ENCODE measurements at places on chromosomes 2 and 18. TPM values are rescaled to one million over a fixed set of nuclear protein-coding genes. Genes with fewer than 3 reads are reported as not detected.

GRCh38 chr2:144343145-144343544 lies 176.8 kb downstream of the ZEB2 start:
- no peak for DNase-seq
- no peaks in the 10 kb centered on the region for H3K4me1 ChIP-seq
- H3K27me3 ChIP-seq = no peaks in the 10 kb centered on the region
- H3K36me3 ChIP-seq = no peaks in the 10 kb centered on the region
- H3K27ac ChIP-seq = no peak overlapping the region
- no peak overlapping the region for H3K4me3 ChIP-seq

GRCh38 chr2:142031656-142032055 lies 99.2 kb downstream of the LRP1B start:
- DNase-seq = no peak
- H3K27me3 ChIP-seq = no peaks in the 10 kb centered on the region
- no peaks in the 10 kb centered on the region for H3K36me3 ChIP-seq
- H3K4me3 ChIP-seq = no peak overlapping the region
- no peaks in the 10 kb centered on the region for H3K4me1 ChIP-seq
- H3K27ac ChIP-seq = no peak overlapping the region

- no peak overlapping the region for H3K27ac ChIP-seq
- no peaks in the 10 kb centered on the region for H3K27me3 ChIP-seq
- no peak overlapping the region for H3K4me3 ChIP-seq
These were observed 120.7 kb upstream of the AGAP1 start for GRCh38 chr2:235373171-235373570.

DNA sequence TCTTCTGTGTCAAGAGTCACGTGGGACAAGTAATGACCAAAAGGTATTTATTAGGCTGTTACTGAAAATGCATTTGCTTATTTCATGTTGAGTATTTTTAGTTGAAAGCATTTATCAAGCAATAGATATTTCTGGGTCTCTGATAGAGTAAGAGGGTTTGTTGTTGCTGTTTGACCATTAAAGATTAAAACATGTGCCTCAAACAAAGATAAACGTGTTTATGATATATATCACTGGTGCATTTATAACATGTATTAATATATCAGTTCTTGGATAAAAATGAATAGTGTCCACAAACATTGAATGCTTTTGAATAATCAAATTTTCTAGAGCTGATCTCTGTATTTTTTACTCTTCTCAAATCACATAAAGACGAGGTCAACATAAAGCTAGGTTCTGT lies 467.7 kb downstream of the THSD7B start:
- no peak overlapping the region for H3K27ac ChIP-seq
- no peaks in the 10 kb centered on the region for H3K27me3 ChIP-seq
- no peaks in the 10 kb centered on the region for H3K36me3 ChIP-seq
- no peak for DNase-seq

DNA sequence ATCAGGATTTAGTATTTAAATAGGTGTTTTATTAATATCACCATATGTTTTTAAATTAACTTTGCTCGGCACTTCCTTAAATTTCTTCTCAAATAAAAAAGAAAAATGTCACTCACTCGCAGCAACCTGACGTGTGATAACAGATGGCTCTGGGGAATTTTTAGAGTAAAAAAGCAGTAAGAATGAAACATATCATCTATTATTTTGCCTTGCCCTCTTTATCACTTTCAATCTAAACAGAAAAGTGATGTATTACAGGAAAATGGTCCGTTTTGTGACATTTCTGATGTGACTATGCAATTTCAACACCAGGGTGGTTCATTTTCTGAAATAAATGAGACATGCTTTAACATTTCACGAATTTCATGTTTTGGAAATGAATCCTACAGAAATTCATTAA lies 1368.0 kb upstream of the LRRTM1 start:
- H3K27me3 ChIP-seq = no peaks in the 10 kb centered on the region
- no peak overlapping the region for H3K27ac ChIP-seq
- no peak overlapping the region for H3K4me3 ChIP-seq
- DNase-seq = no peak

GRCh38 chr2:172914341-172915008 lies 161.2 kb upstream of the MAP3K20 start:
- H3K4me1 ChIP-seq = no peaks in the 10 kb centered on the region
- H3K4me3 ChIP-seq = no peak overlapping the region
- H3K27me3 ChIP-seq = no peaks in the 10 kb centered on the region
- H3K27ac ChIP-seq = no peak overlapping the region
- DNase-seq = no peak

GRCh38 chr2:42458396-42458795 lies 35.4 kb downstream of the KCNG3 start:
- H3K36me3 ChIP-seq = no peaks in the 10 kb centered on the region
- H3K27me3 ChIP-seq = no peaks in the 10 kb centered on the region
- no peak overlapping the region for H3K27ac ChIP-seq
- H3K4me3 ChIP-seq = no peak overlapping the region
- H3K4me1 ChIP-seq = no peaks in the 10 kb centered on the region

GRCh38 chr2:161063946-161064306 lies 96.3 kb upstream of the TANK start:
- no peaks in the 10 kb centered on the region for H3K27me3 ChIP-seq
- no peak overlapping the region for H3K4me3 ChIP-seq
- no peaks in the 10 kb centered on the region for H3K36me3 ChIP-seq
- no peak overlapping the region for H3K27ac ChIP-seq

- DNase-seq = no peak
- peak overlapping the region; percentile 92 for H3K27ac ChIP-seq
- H3K4me3 ChIP-seq = no peak overlapping the region
These were observed 42.6 kb downstream of the HDAC4 start for GRCh38 chr2:239358062-239358754.

DNA sequence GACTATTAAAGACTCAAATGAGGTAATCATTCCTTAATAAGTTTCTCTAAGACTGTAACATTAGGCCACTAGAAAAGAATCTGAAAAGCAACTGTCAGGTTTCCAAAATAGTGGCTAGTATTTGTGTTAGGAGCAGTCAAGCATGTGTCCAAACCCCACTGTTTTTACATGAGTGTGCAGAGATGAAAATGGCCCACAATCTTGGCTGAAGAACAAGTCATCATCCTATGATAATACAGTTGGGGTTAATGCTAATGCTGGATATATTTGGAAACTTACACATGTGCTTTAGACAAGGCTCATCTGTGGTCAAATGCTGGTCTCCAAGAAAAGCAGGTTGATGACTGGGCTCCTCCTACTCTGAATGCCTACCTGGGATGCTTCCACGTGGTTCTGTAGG lies 73.6 kb downstream of the MAIP1 start:
- DNase-seq = no peak
- H3K27ac ChIP-seq = no peak overlapping the region
- H3K4me3 ChIP-seq = no peak overlapping the region
- peaks cover 4% of the 10 kb centered on the region for H3K4me1 ChIP-seq

DNA sequence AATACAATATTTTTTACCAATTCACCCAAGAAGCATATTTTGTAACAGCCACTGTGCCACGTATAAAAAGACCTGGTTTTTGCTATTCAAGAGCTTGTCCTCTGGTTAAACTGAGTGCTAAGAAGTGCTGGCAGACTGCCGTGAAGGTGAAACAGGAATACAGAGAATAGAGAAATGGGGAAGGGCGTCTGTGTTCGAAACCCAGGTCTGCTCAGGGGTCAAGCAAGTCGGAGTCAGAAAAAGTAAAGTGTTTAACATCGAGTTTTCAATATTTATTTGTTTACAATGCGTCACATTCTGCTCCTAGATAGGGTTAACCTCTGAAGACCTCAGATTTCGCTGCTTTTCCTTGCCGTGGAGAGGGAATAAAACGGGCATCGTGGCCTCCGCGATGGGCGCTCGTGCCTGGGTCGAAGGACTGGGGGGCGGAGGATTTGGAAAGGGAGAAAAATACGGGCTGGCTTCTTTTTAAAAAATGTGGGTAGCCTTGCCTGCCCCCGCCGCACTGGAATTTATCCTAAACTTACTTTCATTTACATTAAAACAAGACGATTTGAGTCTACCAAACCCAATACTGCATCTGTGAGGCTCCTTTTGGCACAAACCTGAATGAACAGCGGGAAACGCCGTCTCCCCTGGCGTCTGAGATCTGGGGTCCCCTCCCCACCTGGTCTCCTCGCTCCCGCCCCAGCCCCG lies 1.1 kb upstream of the SNTG2 start:
- DNase-seq = no peak
- peak overlapping the region; percentile 48 for H3K4me3 ChIP-seq
- no peaks in the 10 kb centered on the region for H3K36me3 ChIP-seq
- H3K27ac ChIP-seq = no peak overlapping the region

- H3K4me1 ChIP-seq = no peaks in the 10 kb centered on the region
- H3K36me3 ChIP-seq = peaks cover 58% of the 10 kb centered on the region
- H3K27ac ChIP-seq = no peak overlapping the region
- no peak for DNase-seq
- no peaks in the 10 kb centered on the region for H3K27me3 ChIP-seq
- no peak overlapping the region for H3K4me3 ChIP-seq
These were observed 70.2 kb upstream of the EMILIN2 start for GRCh38 chr18:2776601-2777000.

- H3K27ac ChIP-seq = peak overlapping the region; percentile 91
- H3K4me3 ChIP-seq = no peak overlapping the region
- DNase-seq = no peak
- no peaks in the 10 kb centered on the region for H3K36me3 ChIP-seq
- peaks cover 18% of the 10 kb centered on the region for H3K4me1 ChIP-seq
These were observed 55.7 kb upstream of the CTAGE1 start for GRCh38 chr18:22473366-22473765.

- H3K4me1 ChIP-seq = no peaks in the 10 kb centered on the region
- no peak overlapping the region for H3K27ac ChIP-seq
- H3K27me3 ChIP-seq = no peaks in the 10 kb centered on the region
- H3K4me3 ChIP-seq = no peak overlapping the region
These were observed 2182.7 kb upstream of the PIK3C3 start for GRCh38 chr18:39772155-39772919.

DNA sequence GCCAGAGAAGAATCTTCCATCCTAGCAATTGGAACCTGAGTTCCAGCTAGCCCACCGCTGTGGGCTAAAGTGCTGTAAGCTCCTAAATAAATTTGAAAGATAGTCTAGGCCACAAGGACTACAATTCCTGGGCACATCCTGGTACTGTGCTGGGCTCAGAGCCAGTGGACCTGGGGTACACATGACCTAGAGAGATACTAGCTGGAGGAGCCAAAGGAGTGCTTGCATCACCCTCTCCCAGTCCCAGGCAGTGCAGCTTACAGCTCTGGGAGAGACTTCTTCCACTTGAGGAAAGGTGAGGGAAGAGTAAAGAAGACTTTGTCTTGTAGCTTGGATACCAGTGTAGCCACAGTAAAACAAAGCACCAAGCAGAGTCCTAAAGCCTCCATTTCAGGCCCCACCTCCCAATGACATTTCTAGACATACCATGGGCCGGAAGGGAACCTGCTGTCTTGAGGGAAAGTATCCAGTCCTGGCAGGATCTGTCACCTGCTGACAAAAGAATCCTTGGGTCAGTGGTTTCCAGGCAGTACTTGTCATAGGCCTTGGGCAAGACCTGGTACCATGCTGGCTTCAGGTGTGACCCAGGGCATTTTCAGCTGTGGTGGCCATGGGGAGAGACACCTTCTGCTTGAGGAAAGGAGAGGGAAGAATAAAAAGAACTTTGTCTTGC lies 89.5 kb downstream of the TMEM185B start:
- no peaks in the 10 kb centered on the region for H3K27me3 ChIP-seq
- no peak overlapping the region for H3K4me3 ChIP-seq
- no peak overlapping the region for H3K27ac ChIP-seq
- no peaks in the 10 kb centered on the region for H3K4me1 ChIP-seq

- H3K36me3 ChIP-seq = no peaks in the 10 kb centered on the region
- no peaks in the 10 kb centered on the region for H3K27me3 ChIP-seq
- no peak for DNase-seq
- H3K4me1 ChIP-seq = no peaks in the 10 kb centered on the region
- H3K27ac ChIP-seq = no peak overlapping the region
- H3K4me3 ChIP-seq = no peak overlapping the region
These were observed 107.5 kb upstream of the CELF4 start for GRCh38 chr18:37672932-37673595.

DNA sequence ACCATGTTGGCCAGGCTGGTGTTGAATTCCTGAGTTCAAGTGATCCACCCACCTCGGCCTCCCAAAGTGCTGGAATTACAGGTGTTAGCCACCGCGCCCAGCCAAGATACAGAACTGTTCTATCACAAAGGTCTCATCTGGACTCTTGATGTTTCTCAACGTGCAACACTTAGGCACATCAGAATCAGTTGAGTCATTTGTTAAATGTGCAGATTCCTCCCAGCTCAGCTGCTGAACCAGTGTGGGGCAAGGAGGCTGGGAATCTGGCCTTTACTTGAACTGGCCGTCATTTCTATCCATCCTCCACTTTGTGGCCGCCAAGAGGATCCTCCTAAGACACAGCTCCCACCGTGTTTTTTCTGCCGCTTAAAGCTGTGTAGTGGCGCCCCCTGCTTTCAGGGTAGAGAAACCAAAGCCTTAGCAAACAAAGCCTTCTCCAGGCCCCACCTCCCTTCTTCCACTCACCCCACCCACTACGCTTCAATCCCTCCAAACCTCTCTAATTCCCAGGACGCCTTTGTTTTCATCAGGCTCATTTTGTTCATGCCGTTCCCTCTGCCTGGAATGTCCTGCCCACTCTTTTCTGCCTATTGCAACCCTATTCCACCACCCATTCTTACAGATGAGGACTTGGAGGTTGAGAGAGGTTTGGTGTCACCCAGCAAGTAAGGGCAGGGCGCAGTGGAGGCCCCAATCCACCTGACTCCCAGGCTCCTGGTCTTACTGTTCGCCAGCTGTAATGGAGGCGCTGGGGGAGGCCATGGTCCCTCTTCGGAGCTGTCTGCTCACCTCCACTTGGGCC lies 776 bp upstream of the SPEG start:
- DNase-seq = peak; percentile 56
- no peaks in the 10 kb centered on the region for H3K36me3 ChIP-seq
- H3K27ac ChIP-seq = peak overlapping the region; percentile 87

- no peak overlapping the region for H3K27ac ChIP-seq
- no peaks in the 10 kb centered on the region for H3K27me3 ChIP-seq
- no peak for DNase-seq
- no peaks in the 10 kb centered on the region for H3K36me3 ChIP-seq
- H3K4me1 ChIP-seq = peaks cover 18% of the 10 kb centered on the region
These were observed 6.3 kb upstream of the NEU4 start for GRCh38 chr2:241802421-241803318.

DNA sequence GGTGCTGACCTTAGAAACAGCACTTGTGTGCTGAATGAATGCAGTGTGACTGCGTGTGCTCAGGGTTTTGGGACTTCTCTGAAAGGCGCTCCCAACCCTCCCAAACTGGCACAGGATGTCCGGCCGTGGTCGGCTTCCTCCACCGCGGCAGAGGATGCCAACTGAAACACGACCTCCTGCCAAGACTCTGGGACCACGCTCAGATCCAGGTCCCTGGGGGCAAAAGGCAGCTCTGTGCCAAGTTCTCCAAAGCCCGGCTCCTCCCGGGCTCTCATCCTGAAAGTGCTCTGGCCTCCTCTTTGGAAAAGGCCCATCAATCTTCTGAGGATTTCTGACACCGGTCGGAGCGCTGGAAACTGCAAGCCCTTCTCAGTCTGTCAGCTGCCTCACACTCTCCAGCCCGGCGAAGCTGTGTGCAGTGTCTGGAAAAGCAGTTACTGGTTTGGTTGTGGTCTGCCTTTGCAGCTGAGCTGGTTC lies 32.3 kb upstream of the ZBTB7C start:
- H3K36me3 ChIP-seq = no peaks in the 10 kb centered on the region
- peaks cover 26% of the 10 kb centered on the region for H3K4me1 ChIP-seq
- H3K4me3 ChIP-seq = no peak overlapping the region

The RFTN2 gene
- total RNA-seq = 6.3 TPM

The ALK gene
- total RNA-seq = 0.05 TPM

The CYS1 gene
- total RNA-seq = 3.0 TPM

The REG3G gene
- not detected for total RNA-seq

The KIAA1328 gene
- total RNA-seq = 4.0 TPM

The CCDC68 gene
- total RNA-seq = 2.3 TPM
